ENCODE measurements at places on chromosomes 12 and 14.

- no peak for DNase-seq
These were observed 27.9 kb downstream of the BAZ2A start for GRCh38 chr12:56602239-56602638.

DNA sequence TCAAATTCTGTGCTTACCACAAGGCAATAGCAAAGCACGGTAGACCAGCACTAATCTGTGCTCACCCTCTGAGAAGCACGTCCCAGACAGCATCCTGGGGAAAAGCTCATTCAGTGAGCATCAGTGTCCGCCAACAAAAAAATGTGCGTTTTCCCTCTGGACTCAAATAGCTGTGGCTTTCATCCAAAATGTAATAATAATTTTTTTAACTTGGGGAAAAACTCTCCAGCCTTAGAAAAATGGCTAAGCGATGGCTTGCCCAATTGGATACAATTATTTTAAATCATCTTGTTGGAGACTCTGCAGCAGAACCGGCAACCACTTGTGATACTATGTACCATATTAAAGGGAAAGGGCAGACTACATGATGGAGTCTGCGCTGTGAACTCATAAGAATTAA is 1.1 kb upstream of the KRT77 start:
- no peak for DNase-seq

DNA sequence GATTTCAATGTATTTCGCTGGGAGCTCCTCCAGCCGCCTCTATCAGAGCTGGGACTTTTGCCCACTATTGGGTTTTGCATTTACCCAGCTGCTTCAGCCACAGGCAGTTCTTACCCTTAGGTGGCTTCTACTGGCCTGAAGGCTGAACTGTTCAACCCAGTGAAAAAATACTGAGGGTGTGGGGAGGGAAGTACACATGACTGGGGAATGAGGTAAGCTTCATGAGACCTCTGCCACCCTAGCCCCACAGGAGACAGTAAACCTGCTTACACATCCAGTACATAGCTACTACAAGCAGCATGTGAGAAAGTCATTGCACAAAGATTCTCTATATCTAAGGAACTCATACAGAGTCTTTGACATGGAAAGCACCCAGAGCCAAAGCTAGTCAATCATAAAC is 411.1 kb downstream of the SYT1 start:
- DNase-seq = no peak

GRCh38 chr14:99325591-99325990 is 53.6 kb upstream of the BCL11B start:
- peak; percentile 35 for DNase-seq

- no peak for DNase-seq
These were observed 44.3 kb downstream of the TMTC2 start for GRCh38 chr12:82730953-82731459.

Data from mesenteric fat pad (tissue), 1 donor.